CD8-positive, alpha-beta memory T cell (primary cell): ENCODE measurements at places on chromosomes 12 and 14. TPM values are rescaled to one million over a fixed set of nuclear protein-coding genes. Genes with fewer than 3 reads are reported as not detected.

IL22 gene
- polyA plus RNA-seq, result not detected

AMDHD1 gene
- polyA plus RNA-seq, result 0.68 TPM

TAS2R19 gene
- 0.52 TPM for polyA plus RNA-seq

KLRG1 gene
- polyA plus RNA-seq, result 364 TPM

TESPA1 gene
- 104 TPM for polyA plus RNA-seq

CCDC184 gene
- polyA plus RNA-seq, result 0.91 TPM

RHOJ gene
- not detected for polyA plus RNA-seq

KLRD1 gene
- polyA plus RNA-seq, result 177 TPM

NPFF gene
- polyA plus RNA-seq, result not detected

IAPP gene
- not detected for polyA plus RNA-seq

RNASE1 gene
- polyA plus RNA-seq, result not detected

RIC8B gene
- 10.2 TPM for polyA plus RNA-seq

CDCA4 gene
- 23.8 TPM for polyA plus RNA-seq

A2ML1 gene
- not detected for polyA plus RNA-seq

CHGA gene
- polyA plus RNA-seq, result not detected

NXPH4 gene
- polyA plus RNA-seq, result not detected

SMCO2 gene
- not detected for polyA plus RNA-seq

TMEM229B gene
- 34.4 TPM for polyA plus RNA-seq

TAS2R7 gene
- not detected for polyA plus RNA-seq

ZC3H10 gene
- 3.2 TPM for polyA plus RNA-seq

TDG gene
- 24.1 TPM for polyA plus RNA-seq

LMO3 gene
- polyA plus RNA-seq, result not detected

DNAJC22 gene
- not detected for polyA plus RNA-seq

CCNT1 gene
- polyA plus RNA-seq, result 12.9 TPM

AKT1 gene
- 34.1 TPM for polyA plus RNA-seq

CRIP1 gene
- 1,031 TPM for polyA plus RNA-seq

EIF4B gene
- 114 TPM for polyA plus RNA-seq

GPR84 gene
- not detected for polyA plus RNA-seq

SPATA7 gene
- 4.6 TPM for polyA plus RNA-seq

RIMBP2 gene
- polyA plus RNA-seq, result not detected

RIPK3 gene
- 15.4 TPM for polyA plus RNA-seq

PRB4 gene
- not detected for polyA plus RNA-seq

FERMT2 gene
- 0.51 TPM for polyA plus RNA-seq

GZMB gene
- 78.6 TPM for polyA plus RNA-seq

GPRC5D gene
- polyA plus RNA-seq, result 0.35 TPM

GLIPR1L1 gene
- polyA plus RNA-seq, result not detected

PRPH gene
- polyA plus RNA-seq, result not detected

HNF1A gene
- not detected for polyA plus RNA-seq

SCN8A gene
- 0.83 TPM for polyA plus RNA-seq

CLEC4C gene
- polyA plus RNA-seq, result not detected

OR4E2 gene
- not detected for polyA plus RNA-seq
